ENCODE measurements at places on chromosomes 1 and 21.

- no peak for DNase-seq
Observed at GRCh38 chr1:221793439-221794078, 51.7 kb upstream of the DUSP10 start.

- no peak for DNase-seq
Observed at GRCh38 chr1:160258177-160258798, 4.1 kb downstream of the DCAF8 start.

DNA sequence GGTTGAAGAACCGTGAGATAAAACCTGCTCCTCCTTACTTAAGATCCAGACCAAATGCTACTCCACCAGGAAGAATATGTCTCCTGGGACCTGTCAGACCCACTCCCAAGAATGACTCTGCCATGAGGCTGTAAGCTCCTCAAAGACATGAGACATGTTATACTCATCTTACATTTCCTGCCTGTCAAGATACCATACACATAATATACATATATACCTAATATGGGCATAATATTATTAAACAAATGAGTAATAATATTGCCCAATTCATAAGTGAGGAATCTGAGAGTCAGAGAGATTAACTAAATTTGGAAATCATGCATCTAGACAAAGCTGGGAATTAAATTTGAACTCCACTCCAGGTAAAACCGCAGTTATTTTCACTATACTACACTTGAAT, 634.9 kb downstream of the LMO4 start:
- DNase-seq, result no peak

- peak; percentile 38 for DNase-seq
Observed at GRCh38 chr21:26506956-26507355, 66.1 kb downstream of the CYYR1 start.

GRCh38 chr1:226964068-226964425, 24.0 kb downstream of the COQ8A start:
- no peak for DNase-seq

GRCh38 chr1:207861442-207862177, 49.3 kb downstream of the CD34 start:
- no peak for DNase-seq
